ENCODE measurements at places on chromosomes 12 and 14.

DNA sequence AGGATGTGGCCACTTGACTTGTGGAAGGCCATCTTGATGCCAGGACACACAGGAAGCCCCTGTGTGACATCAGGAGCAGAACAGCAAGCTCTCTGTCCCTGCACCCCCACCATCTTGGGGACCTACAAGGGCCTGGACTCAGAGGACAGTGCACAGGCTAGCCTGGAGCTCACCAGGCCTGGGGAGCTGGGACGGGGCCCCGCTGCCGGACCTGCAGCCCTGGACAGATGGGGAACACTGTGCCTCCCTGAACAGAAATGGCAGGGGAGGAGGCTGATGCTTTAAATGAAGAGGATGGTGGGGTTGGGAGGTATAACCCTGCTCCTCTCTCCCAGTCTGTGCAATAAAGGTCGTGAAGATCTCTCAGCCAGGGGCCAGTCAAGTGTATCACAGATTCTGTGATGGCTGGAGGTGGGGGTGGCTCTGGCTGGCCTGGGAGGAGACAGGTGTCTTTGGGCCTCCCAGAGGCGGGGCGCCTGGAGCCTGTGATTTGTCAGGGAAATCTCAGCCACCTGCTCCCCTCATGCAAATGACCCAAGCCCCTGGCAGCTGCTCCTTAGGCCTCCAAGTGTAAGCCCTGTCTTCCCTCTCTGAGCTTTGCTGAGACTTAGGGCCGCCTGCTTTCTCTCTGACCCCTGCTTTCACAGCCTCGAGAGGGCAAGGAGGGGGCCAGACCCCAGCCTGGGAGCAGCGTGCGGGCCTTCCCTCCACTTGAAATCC lies 1.1 kb upstream of the GNB3 start:
- DNase-seq, result no peak

DNA sequence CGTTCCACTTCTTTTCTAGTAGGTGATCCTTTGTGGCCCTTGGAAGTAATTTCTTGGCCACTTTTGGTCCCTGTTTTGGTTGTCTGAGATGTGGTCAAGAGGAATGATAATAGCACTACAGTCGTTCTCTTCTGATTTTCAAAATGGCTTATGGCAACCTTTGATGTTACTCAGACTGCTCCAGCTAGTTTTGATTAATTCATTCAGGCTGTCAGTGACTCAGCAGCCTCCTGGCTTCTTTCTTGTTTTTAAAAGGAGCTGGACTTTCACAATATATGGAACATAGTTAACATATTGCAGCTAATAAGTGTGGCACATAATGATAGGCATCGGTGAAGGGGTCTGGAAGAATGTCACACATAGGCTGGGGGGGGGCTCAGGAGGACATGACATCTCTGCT lies 47.3 kb downstream of the WDR20 start:
- DNase-seq, result peak; percentile 81

DNA sequence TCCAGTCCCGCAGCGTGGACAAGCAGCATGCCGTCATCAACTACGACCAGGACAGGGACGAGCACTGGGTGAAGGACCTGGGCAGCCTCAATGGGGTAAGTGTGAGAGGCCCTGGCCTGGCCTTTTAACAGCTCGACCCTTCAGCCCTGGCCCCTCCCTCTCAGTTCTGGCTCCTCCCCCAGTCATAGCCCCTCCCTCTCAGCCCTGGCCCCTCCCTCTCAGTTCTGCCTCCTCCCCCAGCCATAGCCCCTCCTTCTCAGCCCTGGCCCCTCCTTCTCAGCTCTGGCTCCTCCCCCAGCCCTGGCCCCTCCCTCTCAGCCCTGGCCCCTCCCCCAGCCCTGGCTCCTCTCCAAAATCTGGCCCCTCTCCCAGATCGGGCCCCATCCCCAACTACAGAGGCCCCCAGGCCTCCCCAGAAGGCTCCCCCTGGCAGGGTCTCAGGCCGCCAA lies 11.2 kb downstream of the CEP170B start:
- no peak for DNase-seq

DNA sequence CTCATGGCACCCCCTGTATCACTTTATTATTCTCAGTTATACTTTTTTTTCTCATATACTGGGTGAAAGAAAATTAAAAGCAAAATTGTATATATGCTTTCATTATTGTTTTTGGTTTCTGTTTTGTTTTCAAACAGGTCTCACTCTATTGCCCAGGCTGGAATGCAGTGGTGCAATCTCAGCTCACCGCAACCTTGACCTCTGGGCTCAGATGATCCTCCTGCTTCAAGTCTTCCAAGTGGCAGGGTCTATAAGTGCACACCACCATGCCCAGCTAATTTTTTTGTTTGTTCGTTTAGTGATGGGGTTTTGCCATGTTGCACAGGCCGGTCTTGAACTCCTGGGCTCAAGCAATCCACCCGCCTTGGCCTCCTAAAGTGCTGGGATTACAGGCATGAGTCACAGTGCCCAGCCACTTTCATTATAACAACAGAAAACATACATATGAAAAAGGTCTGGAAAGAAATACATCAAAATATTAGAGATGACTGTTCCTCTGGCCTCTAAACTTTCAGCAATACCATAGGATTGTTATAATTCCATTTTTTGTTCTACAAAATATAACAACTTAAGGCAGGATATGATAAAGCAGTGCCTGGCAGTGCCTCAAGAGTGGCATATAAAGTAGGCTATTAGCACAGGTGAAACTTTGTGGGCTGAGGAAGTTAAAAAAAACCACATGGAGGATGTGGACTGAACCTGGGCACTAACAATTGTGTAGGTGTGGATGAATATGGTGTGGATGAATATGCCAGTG lies 5.8 kb upstream of the NTN4 start:
- peak; percentile 24 for DNase-seq

DNA sequence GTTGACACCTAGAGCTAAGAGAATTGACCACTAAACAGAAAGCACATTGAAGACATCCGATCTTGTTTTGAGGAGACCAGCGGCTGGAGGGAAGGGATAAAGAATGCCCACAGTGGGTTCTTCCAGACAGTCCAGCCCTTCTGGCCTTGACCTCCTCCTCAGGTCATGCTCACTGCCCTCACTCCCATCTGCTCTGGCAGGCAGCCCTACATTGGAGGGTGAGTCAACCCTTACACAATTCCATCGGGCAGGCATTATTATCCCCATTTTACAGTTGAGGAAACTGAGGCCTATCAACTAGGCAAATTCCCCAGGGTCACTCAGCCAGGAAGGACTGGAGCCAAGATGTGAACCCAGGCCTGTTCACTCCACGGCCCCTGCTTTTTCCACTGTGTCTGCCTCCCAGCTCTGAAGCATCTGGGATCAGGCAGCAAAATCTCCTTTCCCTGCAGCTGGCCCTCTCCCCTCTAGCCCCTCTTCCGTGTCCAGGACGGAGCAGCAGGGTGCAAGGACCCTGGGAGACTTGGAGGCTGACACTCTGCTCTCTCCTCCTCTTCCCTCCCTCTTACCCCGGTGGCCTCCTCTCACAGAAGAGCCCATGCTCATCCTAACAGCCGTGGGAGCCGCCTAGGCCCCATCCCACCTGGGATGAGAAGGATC lies 5.3 kb downstream of the SCNN1A start:
- peak; percentile 52 for DNase-seq

DNA sequence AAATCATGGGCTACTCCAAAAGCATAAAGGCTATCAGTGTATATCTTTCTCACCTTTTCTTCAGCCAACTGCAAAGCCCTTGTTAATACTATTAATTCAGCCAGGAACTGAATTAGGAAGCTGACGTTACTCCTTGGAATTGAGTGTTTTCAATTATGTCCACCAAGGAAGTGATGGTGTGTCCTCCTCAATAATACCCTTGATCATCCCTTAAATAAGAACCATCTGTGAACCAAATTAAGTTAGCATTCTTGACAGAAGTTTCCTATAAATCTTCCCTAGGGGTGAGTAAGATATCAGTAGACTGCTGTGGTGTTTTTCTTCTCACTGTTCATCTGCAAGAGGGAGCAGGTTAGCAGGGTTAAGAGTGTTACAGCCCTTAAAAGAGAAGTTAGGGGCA lies 252.3 kb upstream of the AVPR1A start:
- DNase-seq, result no peak

DNA sequence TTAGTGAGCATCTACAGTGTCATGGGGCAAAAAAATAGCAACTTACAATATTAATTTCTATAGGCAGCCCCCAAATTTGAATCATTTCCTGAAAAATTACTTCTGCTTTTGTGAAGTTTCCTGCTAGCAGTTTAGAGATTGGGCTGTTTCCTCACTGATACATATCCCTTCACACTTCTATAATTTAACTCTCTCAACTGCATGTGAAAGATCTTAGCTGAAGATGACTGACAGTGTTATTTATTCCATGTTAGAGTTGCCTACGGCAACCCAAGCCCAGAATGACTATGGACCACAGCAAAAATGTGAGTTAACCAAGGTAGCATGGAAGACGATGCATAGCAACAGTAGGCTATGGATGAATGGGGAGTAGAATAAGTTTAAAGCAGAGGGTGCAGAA lies at the start of gene KLRG1:
KLRG1 (plus strand) TSS at position 134 of the 400 bp plus-strand sequence; CDS start at position 224, 90 bp downstream.
- no peak for DNase-seq

DNA sequence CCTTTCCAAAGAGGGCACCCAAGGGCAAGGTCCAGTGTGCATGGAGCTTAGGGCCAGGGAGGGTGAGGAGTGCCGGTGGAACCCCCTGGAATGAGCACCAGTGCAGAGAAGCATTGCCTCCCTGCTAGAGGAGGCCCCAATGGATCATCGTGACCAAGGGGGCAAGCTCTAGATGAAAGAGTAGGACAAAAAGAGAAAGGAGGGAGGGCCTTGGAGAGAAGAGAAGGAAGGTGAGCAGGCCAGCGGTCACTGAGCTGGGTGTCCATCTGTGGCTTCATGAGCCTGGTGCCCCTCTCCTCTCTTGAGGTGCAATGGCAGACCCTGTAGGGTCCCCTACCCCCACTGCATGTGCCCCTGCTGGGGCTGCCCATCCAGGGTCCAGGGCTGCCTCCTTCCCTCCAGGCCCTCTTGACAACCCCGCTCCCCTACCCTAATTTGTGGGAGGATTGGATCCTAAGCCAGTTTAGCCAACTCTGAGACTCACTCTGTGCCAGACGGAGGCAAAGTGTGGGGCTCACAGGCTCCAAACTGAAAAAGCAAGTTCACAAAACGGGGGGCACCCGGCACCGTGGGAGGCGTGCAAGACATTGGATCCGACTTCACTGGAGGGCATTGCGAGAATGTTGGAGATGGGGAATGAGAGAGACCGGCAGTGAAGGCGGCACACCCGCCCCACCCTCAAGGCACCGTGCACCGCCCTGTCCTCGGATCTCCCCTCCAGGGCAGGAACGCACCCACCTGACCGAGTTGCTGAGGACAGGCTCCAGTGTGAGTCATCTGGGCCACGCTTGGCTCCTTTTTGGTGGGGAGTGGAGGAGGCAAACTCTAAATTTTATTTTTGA lies 207.5 kb downstream of the KIF26A start:
- no peak for DNase-seq

- DNase-seq, result no peak
These were observed 1051.4 kb upstream of the ATXN7L3B start for GRCh38 chr12:73486256-73486655.

GRCh38 chr12:122994140-122994675 lies 13.7 kb downstream of the ARL6IP4 start:
- DNase-seq, result no peak

DNA sequence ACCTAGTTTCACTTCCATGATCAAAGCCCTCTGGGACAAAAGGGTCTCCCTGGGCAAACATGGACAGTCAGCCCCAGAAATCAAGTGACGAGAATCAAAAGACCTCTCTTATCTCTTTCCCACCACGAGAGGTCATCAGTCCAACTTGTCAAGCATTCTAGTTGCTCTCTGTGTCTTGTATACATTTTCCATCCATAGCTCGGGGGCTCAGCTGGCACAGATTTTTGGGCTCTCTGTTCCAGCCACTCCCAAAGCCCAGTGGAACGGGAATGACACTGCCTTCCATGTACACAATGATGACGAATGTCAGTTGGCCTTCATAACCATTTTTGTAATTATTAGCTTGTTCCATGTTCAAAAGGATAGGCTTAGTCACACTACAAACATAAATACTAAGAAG lies 29.7 kb downstream of the NOS1 start:
- no peak for DNase-seq

DNA sequence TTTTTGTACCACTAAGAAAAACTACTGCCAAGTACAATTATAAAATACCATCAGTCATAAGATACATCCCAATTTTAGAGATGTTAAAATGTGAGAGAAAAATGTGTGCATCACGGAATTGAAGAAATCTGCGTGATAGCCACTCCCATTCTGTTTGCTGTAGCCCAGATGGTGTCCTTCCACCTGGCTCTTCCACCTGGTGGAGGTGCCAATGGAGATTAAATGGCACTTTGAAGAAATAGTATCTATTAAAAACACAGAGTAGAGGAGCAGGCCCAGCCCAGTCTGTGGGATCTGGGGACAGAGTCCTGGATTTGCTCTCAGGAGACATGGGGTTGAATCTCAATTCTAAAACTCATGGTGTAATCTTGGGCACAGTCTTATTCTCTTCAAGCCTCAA lies 35.5 kb downstream of the TSPAN11 start:
- DNase-seq, result no peak

- DNase-seq, result no peak
These were observed 108.2 kb downstream of the SLC38A6 start for GRCh38 chr14:61089126-61089750.

Data from M059J (cell line).